KBM-7 (cell line): ENCODE measurements at places on chromosomes 5 and 9.

DNA sequence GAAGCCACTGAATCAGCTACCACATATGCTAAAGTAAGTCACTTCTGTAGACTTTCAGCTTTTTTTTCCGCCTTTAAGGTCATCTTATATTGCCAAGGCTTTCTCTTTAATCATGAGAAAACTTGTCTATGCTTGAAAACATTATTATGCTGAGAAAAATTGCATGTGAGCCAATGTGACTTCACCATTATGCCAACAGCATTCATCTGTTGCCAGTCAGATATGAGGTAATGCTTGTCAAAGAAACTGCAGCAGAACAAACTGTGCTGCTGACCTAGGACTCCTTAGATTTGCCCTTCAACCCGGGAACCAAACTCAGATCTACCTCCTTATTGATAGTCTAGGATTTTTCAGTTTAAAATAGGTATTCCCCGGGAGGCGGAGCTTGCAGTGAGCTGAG, 34.3 kb downstream of the SLC44A1 start:
- no peak for DNase-seq

DNA sequence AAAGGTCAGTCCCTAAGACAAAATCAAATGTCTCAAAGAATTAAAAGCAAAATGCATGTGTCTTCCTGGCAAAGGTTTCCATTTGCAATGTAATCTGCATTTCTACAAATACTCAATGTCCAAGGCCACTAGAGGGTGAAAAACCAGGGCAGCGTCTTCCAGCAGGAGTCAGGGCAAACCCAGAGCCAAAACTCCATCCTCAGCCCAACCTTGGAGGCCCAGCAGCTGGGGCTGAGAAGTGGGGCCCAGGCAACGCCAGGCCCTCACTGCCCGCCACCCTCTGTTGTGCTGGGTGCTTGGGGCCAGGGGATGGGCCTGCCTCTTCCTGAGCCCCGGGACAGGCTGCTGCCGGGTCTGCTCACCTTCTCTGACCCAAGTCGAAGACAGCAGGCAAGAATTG, 200.1 kb downstream of the PAX5 start:
- no peak for DNase-seq

- DNase-seq, result no peak
These were observed 10.8 kb downstream of the S1PR3 start for GRCh38 chr9:89001917-89002540.

- DNase-seq, result no peak
These were observed 10.7 kb upstream of the SEC16A start for GRCh38 chr9:136493567-136493971.

- DNase-seq, result no peak
These were observed 234.7 kb downstream of the TLR4 start for GRCh38 chr9:117938896-117939295.
